CD4-positive, alpha-beta T cell (primary cell): ENCODE measurements at places on chromosomes 1 and 21. TPM values are rescaled to one million over a fixed set of nuclear protein-coding genes. Genes with fewer than 3 reads are reported as not detected.

The PLXNA2 gene
- 0.75 TPM for total RNA-seq

The LIN28A gene
- total RNA-seq: not detected

The COL16A1 gene
- not detected for total RNA-seq

The AUNIP gene
- total RNA-seq: not detected

The GSTM5 gene
- total RNA-seq: 0.36 TPM

The FALEC gene
- not detected for total RNA-seq

The OR2L8 gene
- total RNA-seq: 0.78 TPM

The PAQR7 gene
- total RNA-seq: 1.1 TPM

DNA sequence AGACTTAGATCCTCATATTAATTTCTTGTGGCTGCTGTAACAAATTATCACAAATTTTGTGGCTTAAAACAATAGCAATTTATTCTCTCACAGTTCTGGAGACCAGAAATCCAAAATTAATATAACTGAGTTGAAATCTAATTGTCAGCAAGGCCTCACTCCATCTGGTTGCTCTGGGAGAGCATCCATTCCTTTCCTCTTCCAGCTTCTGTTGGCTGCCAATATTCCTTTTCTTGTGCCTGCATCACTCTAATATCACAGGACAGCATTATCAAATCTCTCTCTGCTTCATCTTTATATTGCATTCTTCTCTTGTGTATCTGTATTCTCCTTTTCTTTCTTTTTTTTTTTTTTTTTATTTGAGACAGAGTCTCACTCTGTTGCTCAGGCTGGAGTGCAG lies 9.3 kb downstream of the SLC35A3 start:
- peaks cover 17% of the 10 kb centered on the region for H3K36me3 ChIP-seq
- H3K4me1 ChIP-seq: no peaks in the 10 kb centered on the region
- H3K27ac ChIP-seq: no peak overlapping the region
- no peaks in the 10 kb centered on the region for H3K27me3 ChIP-seq
- no peak for DNase-seq

DNA sequence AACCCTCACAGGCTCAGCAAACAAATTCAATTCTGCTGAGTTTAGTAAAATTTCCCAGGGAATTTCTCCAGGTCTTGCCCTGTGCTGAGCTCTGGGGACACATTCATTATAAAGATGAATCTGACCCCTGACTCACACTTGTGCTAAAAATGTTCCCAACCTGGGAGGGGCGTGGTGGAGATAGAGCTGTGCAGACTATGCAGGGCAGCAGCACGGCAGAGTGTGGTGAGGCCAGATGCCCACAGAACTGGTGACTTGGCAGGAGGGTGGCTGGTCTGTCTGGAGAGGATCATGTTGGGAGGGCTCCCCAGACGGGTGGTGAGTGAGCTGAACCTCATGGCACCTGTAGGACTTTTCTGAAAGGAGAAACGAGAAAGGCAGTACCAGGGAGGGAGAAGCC lies 31.6 kb downstream of the FAAH start:
- DNase-seq: no peak
- H3K27ac ChIP-seq: no peak overlapping the region
- peaks cover 12% of the 10 kb centered on the region for H3K27me3 ChIP-seq
- H3K4me1 ChIP-seq: peaks cover 15% of the 10 kb centered on the region
- H3K4me3 ChIP-seq: peak overlapping the region; percentile 45

GRCh38 chr1:204888294-204888693 lies 17.6 kb downstream of the NFASC start:
- peaks cover 14% of the 10 kb centered on the region for H3K27me3 ChIP-seq
- H3K4me1 ChIP-seq: no peaks in the 10 kb centered on the region
- H3K36me3 ChIP-seq: no peaks in the 10 kb centered on the region

GRCh38 chr1:86508583-86508969 lies 38.3 kb upstream of the CLCA4 start:
- H3K27me3 ChIP-seq: no peaks in the 10 kb centered on the region
- no peak overlapping the region for H3K4me3 ChIP-seq
- no peak for DNase-seq

GRCh38 chr1:35715568-35716002 lies 3.1 kb downstream of the C1orf216 start:
- DNase-seq: peak; percentile 68
- H3K27me3 ChIP-seq: no peaks in the 10 kb centered on the region
- no peak overlapping the region for H3K27ac ChIP-seq
- peaks cover 15% of the 10 kb centered on the region for H3K36me3 ChIP-seq
- H3K4me3 ChIP-seq: no peak overlapping the region

- DNase-seq: no peak
- no peaks in the 10 kb centered on the region for H3K36me3 ChIP-seq
- no peak overlapping the region for H3K4me3 ChIP-seq
- no peaks in the 10 kb centered on the region for H3K27me3 ChIP-seq
- H3K4me1 ChIP-seq: no peaks in the 10 kb centered on the region
- H3K27ac ChIP-seq: no peak overlapping the region
Observed at GRCh38 chr1:171940368-171940767, 99.1 kb downstream of the DNM3 start.

DNA sequence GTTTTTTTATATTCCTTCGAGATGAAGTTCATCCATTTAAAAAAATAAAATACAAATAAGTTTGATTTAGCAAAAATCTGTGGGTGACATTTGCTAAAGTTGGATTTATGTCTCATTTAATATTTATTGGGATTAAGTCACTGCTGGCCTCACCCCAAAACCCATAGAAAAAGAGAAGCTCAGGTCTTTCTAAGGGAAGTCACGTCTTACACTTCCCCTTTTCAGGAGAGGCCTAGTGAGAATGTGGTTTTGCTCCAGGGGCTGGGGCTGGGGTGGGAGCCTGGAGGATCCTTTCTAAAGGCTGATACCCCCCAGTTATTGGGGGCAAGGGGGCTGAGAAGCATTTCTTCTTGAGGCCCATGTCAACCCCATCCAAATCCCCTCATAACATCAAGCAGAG lies 300.3 kb downstream of the DSCAM start:
- no peaks in the 10 kb centered on the region for H3K4me1 ChIP-seq
- no peaks in the 10 kb centered on the region for H3K36me3 ChIP-seq
- DNase-seq: no peak
- no peak overlapping the region for H3K27ac ChIP-seq
- H3K27me3 ChIP-seq: no peaks in the 10 kb centered on the region

DNA sequence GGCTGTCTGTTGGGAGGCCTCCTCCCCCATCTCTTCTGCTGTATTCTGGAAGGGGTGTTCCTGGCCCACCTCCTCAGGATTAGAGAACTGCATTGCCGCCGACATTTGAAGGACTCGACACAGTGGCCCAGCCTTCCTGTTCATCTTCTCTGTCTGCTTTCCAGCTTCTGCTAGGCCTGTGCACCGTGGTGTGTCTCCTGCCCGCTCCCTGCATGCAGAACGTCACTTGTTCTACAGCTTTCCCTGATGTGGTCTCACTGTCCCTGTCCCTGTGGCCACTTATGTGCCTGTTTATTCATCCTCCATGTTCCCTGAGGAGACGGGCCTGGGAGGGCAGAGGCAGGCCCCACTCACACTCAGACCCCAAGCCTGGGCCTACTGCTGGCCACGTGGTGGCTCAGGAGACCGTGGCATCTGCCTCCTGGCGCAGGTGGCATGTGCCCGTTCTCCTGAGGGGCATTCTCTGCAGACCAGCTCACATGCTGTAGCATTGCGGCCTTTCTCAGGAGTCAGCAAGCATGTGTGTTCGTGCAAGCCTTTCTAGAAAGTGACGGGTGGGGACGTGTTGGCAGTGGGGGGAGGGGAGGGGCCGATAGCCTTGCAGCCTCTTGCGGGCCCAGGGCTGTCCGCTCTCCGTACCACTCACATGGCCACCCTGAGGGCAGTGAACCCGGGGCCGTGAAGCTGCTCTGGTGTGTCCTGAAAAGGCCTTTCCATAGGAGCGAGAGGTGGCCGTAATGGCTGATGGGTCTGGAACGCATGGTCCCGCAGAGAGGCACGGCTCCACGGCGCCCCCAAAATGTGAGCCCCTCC lies 35.9 kb downstream of the POFUT2 start:
- no peaks in the 10 kb centered on the region for H3K36me3 ChIP-seq
- peaks cover 9% of the 10 kb centered on the region for H3K27me3 ChIP-seq
- no peak for DNase-seq
- H3K4me3 ChIP-seq: no peak overlapping the region

DNA sequence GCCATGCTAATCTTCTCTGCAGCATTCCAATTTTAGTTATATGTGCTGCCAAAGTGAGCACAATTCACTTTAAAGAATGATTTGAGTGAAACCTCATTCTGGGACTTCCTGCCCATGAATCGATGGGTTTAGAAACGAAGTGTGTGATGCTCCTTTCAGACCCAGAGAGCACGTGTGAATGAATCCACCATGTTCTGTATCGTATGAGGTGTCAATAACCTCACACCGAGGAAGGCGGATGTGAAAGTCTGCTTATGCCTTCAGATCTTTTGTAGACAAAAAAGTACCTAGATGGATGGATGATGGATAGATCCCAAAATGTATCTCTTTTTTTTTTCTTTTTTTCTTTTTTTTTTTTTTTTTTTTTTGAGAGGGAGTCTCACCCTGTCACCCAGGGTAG lies 13.8 kb downstream of the UBASH3A start:
- DNase-seq: no peak
- peaks cover 92% of the 10 kb centered on the region for H3K36me3 ChIP-seq
- H3K27ac ChIP-seq: no peak overlapping the region
- H3K4me1 ChIP-seq: peaks cover 71% of the 10 kb centered on the region
- no peak overlapping the region for H3K4me3 ChIP-seq
- H3K27me3 ChIP-seq: no peaks in the 10 kb centered on the region

DNA sequence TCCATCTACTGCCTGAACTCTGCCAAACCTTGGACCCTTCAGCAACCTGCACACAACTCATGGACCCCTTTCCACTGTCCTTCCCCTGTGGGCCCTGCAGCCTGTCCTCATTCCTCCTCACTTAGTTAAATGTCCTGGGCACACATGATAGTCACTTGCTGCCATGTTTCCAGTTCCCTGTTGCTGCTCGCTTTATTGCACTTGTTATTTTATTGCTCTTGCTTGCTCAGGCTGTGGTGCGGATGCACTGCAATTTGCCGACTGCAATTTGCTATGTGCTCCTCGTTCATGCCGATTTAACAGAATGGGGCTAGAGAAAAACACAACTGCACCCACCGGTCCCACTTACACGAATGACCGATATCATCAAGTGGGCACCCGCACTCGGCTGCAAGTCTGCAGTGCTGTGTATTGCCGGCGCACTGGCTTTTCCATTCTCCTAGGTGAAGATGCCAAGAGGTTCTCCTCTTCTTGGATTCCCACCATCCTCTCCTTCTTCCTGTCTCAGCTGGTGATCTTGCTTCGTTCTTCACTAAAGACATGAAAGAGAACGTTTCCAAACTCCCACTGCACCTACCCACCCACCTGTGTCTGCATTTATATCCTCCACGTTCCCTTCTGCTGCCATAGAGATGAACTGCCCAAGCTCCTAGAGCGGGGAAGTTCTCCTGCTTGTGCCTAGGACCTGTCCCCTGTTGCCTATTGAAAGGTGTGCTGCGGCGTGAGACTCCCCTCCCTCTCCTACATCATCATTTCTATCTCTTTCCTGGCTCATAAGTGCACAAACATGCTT lies 45.4 kb upstream of the B3GALT5 start:
- H3K4me3 ChIP-seq: no peak overlapping the region
- H3K27me3 ChIP-seq: peaks cover 5% of the 10 kb centered on the region
- no peak for DNase-seq
- H3K4me1 ChIP-seq: no peaks in the 10 kb centered on the region

DNA sequence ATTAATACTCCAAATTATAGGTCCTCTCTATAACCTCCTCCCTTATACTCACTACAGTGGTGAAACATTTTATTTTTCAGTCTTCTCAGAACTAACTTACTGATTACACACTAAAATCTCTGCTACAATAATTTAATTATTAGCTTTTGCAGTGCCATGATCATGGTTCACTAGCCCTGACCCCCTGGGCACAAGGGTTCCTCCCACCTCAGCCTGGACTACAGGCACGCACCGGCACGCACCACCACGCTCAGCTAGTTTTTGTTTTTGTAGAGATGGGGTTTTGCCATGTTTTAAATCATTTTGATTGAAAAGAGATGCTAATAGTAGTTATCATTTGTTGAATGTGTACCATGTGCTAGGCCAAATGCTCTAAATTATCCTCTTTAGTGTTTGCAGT lies 6.3 kb downstream of the PATJ start:
- no peak overlapping the region for H3K27ac ChIP-seq
- H3K36me3 ChIP-seq: no peaks in the 10 kb centered on the region
- no peaks in the 10 kb centered on the region for H3K27me3 ChIP-seq
- H3K4me1 ChIP-seq: peaks cover 4% of the 10 kb centered on the region
- no peak for DNase-seq
- H3K4me3 ChIP-seq: no peak overlapping the region

DNA sequence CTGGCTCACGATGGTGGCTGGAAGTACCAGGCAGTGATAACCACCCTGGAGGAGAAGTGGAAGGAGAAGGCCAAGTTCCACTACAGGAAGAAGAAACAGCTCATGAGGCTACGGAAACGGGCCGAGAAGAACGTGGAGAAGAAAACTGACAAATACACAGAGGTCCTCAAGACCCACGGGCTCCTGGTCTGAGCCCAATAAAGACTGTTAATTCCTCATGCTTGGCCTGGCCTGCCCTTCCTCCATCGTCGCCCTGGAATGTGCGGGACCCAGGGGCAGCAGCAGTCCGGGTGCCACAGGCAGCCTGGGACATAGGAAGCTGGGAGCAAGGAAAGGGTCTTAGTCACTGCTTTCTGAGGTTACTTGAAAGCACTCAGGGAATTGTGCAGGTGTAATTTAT lies 10.8 kb downstream of the IL24 start:
- no peak for DNase-seq
- no peak overlapping the region for H3K4me3 ChIP-seq
- H3K36me3 ChIP-seq: peaks cover 87% of the 10 kb centered on the region

DNA sequence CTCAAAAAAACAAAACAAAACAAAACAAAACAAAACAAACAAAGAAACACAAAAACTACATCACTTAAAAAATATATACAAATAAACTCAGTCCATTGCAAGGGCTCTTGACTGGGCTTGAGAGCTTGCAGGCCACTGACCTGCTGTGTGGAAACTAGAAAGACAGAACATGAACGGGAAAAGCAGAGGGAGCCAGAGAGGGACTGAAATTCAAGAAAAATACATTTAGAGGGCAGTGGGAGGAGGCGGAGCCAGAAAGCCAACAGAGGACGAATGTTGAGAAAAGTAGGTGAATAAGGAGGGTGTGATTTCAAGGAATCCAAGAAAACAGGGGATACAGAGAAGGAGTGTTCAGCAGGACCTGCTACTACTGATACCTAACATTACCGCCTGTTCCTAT lies 41.4 kb upstream of the PLA2G2C start:
- H3K36me3 ChIP-seq: no peaks in the 10 kb centered on the region
- DNase-seq: no peak

GRCh38 chr1:200888349-200888838 lies 6.3 kb upstream of the INAVA start:
- H3K27me3 ChIP-seq: peaks cover 4% of the 10 kb centered on the region
- peak overlapping the region; percentile 52 for H3K4me3 ChIP-seq
- DNase-seq: peak; percentile 44
- peaks cover 71% of the 10 kb centered on the region for H3K4me1 ChIP-seq
- H3K27ac ChIP-seq: peak overlapping the region; percentile 53

- peaks cover 16% of the 10 kb centered on the region for H3K36me3 ChIP-seq
- DNase-seq: no peak
- H3K4me3 ChIP-seq: no peak overlapping the region
- H3K27ac ChIP-seq: no peak overlapping the region
- H3K4me1 ChIP-seq: peaks cover 2% of the 10 kb centered on the region
Observed at GRCh38 chr1:230205719-230206198, 138.7 kb downstream of the GALNT2 start.

GRCh38 chr1:204829133-204829825 lies 41.4 kb upstream of the NFASC start:
- H3K4me1 ChIP-seq: peaks cover 4% of the 10 kb centered on the region
- H3K27ac ChIP-seq: no peak overlapping the region
- H3K27me3 ChIP-seq: peaks cover 50% of the 10 kb centered on the region
- no peaks in the 10 kb centered on the region for H3K36me3 ChIP-seq
- H3K4me3 ChIP-seq: no peak overlapping the region

GRCh38 chr1:24707687-24708086 lies 37.6 kb upstream of the CLIC4 start:
- no peak overlapping the region for H3K27ac ChIP-seq
- H3K36me3 ChIP-seq: no peaks in the 10 kb centered on the region
- no peak for DNase-seq
- no peaks in the 10 kb centered on the region for H3K27me3 ChIP-seq
